ENCODE measurements at places on chromosomes 3 and 15.

- no peak overlapping the region for H3K27ac ChIP-seq
- H3K4me1 ChIP-seq = no peaks in the 10 kb centered on the region
- H3K27me3 ChIP-seq = peaks cover 8% of the 10 kb centered on the region
- no peak for DNase-seq
Measured at GRCh38 chr3:41026394-41027177, 172.7 kb upstream of the CTNNB1 start.

- H3K27ac ChIP-seq = no peak overlapping the region
- no peaks in the 10 kb centered on the region for H3K27me3 ChIP-seq
- H3K4me1 ChIP-seq = peaks cover 13% of the 10 kb centered on the region
- H3K4me3 ChIP-seq = no peak overlapping the region
- no peak for DNase-seq
Measured at GRCh38 chr3:16249336-16249735, 15.4 kb downstream of the DPH3 start.

DNA sequence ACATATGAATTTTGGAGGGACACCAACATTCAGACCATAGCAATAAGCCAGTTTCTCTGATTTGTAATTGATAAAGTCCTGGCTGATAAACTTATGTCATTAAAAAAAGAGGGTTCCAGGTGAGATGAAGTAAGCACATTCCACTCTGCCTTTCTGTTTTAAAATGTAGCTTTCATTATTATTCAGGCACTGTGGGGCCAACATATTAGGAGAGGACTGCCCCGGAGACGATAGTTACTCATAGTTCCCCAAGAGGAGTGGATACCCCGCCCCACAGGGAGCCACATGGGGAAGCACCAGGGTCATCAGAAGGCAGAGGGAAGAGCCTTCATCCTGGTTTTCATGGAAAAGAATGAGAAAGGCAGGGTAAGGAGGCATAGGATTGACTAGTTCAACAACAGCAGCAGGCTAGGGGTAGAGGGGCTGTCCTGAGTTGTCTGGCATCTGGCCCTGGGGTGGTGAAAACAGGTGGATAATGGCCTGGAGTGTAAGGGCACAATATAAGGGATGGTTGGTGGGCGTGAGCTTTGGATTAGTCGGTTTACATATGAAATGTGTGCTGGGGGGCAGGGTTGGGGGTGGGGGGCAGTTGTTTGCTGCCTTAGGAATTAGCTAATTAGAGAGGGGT is 78.7 kb upstream of the PROK2 start:
- no peak overlapping the region for H3K4me3 ChIP-seq
- H3K27ac ChIP-seq = no peak overlapping the region
- H3K4me1 ChIP-seq = peaks cover 7% of the 10 kb centered on the region

DNA sequence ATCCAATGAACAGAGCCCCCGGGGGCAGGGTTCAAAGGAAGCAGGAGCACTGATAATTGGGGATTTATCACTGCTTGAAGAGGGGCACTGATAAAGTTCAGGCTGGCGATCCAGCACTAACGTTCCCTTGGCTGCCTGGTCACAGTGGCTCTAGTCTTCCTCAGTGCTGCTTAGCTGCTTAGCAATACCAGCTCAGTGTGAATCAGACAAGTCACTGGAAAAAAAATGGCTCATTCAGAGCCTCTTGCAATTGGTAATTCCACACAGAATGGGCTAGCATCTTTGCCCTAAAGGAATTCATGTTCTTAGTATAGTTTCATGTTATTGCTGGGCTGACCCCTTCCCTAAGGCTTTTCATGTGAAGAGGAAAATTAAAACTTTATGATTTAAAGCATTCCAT is 95.7 kb upstream of the SLC2A2 start:
- DNase-seq = no peak
- H3K4me3 ChIP-seq = no peak overlapping the region
- H3K27ac ChIP-seq = no peak overlapping the region
- H3K36me3 ChIP-seq = peaks cover 90% of the 10 kb centered on the region
- H3K4me1 ChIP-seq = no peaks in the 10 kb centered on the region

- H3K4me3 ChIP-seq = no peak overlapping the region
- H3K4me1 ChIP-seq = no peaks in the 10 kb centered on the region
- no peaks in the 10 kb centered on the region for H3K27me3 ChIP-seq
- no peak for DNase-seq
- H3K27ac ChIP-seq = no peak overlapping the region
Measured at GRCh38 chr15:51589881-51590568, 32.5 kb downstream of the DMXL2 start.

DNA sequence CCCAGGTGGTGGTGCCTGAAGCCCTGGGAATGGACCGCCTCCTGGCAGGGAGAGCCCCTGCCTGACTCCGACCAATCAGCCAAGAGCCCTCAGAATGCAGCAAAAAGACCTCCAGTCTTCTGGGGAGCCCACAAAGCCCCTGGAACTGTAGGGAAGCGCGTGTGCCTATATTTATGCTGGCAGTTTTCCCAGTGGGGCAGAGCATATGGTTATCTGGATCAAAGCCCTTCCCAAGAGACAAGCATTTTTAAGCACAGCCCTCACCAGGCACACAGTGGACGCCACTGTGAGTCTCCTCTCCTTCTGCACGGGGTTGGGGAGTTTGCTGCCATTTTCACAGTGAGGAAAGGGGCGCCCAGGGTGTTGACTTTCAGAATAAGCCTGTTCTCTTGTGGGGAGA is 80.9 kb upstream of the RPL32 start:
- DNase-seq = no peak
- no peak overlapping the region for H3K27ac ChIP-seq
- H3K4me3 ChIP-seq = no peak overlapping the region
- H3K36me3 ChIP-seq = peaks cover 67% of the 10 kb centered on the region
- peaks cover 6% of the 10 kb centered on the region for H3K4me1 ChIP-seq

DNA sequence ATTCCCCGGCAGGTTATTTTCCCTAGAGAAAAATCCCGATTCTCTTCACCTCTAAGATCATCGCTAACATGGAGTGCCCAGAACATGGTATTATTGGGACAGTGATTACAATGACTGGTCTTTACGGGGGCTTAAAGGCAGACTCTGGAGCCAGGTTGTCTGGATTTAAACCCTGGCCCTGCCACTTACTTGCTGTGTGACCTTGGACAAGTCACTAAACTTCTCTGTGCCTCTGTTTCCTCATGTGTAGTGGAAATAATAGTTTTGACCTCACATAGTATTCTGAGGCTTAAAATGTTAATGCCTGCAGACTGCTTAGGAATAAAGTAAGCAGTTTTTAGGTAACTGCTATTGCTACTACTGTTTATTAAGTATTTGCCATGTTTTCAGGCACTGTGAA is 4.4 kb downstream of the PLA2G4D start:
- peaks cover 9% of the 10 kb centered on the region for H3K4me1 ChIP-seq
- H3K27me3 ChIP-seq = peaks cover 9% of the 10 kb centered on the region
- no peak overlapping the region for H3K27ac ChIP-seq
- H3K36me3 ChIP-seq = no peaks in the 10 kb centered on the region
- DNase-seq = no peak
- no peak overlapping the region for H3K4me3 ChIP-seq

DNA sequence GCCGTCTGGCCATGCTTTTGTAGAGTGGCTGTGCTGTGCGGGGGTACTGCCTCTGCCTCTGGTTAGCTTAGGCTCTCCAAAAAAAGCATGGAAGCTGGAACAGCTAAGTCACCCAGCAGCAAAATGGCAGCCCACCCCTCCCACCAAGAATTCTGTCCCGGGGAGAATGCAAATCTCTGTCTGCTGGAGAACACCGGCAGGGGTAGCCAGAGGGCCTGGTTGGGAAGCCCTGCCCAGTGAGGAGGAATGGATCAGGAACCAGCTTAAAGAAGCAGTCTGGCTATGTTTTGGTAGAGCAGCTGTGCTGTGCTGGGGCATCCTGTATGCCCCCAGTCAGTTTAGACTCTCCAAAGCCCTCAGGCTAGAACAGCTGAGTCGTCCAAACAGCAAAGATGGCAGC is 56.2 kb upstream of the PTPRG start:
- no peak overlapping the region for H3K4me3 ChIP-seq
- H3K4me1 ChIP-seq = no peaks in the 10 kb centered on the region
- no peak for DNase-seq
- no peaks in the 10 kb centered on the region for H3K36me3 ChIP-seq
- no peaks in the 10 kb centered on the region for H3K27me3 ChIP-seq

- no peak overlapping the region for H3K4me3 ChIP-seq
- H3K36me3 ChIP-seq = no peaks in the 10 kb centered on the region
- H3K4me1 ChIP-seq = peaks cover 8% of the 10 kb centered on the region
- peaks cover 5% of the 10 kb centered on the region for H3K27me3 ChIP-seq
- no peak overlapping the region for H3K27ac ChIP-seq
- no peak for DNase-seq
Measured at GRCh38 chr15:78950902-78951840, 6.3 kb upstream of the CTSH start.

Data from activated T-cell treated with anti-CD3 and anti-CD28 coated beads, Interleukin-2, amount 50 U/mL, for 24 hours (primary cell).